ENCODE measurements at places on chromosomes 12 and 14.

- no peak for DNase-seq
These were observed 36.5 kb downstream of the HIGD1C start for GRCh38 chr12:50988871-50989270.

GRCh38 chr12:66647034-66647691 lies 31.7 kb downstream of the GRIP1 start:
- DNase-seq = no peak

DNA sequence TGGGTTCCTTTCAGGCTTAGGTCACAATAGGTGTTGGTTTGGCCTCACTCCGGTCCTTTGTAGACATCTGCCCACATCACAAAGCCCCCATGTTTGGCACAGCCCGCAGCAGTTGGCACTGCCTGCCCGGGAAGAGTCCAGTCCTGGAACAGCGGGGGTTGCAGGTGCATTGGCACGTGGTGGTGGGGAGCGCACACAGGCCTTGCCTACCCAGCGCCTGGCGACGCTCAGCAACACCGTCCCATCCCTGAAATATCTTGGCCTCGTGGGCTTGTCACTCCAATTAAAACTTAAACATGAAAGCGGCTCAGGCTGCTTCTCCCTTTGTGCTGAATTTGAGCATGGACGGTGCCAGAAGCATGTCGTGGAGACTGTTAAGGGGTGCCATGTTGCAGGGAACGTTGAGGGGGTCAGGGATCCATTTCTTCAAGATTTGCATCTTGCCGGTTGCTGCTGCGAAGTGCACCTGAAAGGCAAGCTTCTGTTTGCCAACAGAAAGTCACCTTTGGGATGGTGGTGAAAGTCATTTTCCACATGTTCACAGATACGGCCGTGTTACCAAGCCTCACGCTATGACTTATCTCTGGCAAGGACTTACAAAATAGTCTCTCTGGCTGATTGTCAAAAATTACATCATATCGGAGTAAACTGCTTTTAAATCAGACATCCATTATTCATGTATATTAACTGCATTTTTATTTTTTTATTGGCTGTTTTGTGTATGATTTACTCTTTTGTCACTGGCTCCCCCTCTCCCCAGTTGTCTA lies 91.5 kb downstream of the FBXW8 start:
- DNase-seq = no peak

GRCh38 chr12:78275886-78276285 lies 445.2 kb downstream of the NAV3 start:
- DNase-seq = no peak

GRCh38 chr14:68730811-68731425 lies 61.9 kb downstream of the ZFP36L1 start:
- no peak for DNase-seq

DNA sequence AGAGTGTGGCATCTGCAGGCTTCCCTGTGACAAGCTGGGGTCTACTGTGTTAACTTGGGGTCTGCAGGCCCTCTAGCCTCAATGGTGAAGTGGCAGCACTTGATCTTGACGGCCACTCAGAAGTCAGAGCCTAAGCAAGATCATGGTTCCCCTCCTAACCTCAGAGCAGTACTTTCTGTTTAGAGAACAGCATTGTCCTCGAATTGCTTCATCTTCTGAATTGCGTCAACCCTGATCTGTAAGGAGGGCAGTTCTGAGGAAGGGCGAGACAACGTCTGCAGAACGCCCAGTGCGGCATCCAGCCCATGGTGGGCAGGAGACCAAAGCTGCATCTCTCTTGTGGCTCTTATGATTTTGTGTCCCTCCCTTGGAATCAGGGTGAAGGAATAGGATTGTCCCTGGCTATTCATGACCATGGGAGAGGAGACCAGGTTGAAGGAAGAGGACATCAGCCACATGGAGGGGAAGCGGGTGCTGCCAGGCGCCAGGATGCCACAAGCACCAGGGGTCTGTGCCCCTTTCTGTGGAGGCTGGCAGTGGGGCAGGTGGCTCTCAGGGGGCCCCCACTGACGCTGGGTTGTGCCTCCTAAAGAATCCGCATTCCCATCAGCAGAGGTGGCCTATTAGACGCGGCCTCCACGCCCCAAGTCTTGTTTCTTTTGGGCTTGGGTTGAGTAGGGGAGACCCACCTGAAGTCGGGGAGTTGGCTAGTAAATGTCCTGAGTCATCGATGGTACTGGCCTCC lies 2.2 kb downstream of the SERPINA9 start:
- DNase-seq = no peak

GRCh38 chr12:117809509-117809908 lies 159.3 kb downstream of the KSR2 start:
- DNase-seq = no peak

GRCh38 chr14:77313371-77313770 lies 7.3 kb downstream of the POMT2 start:
- DNase-seq = no peak

DNA sequence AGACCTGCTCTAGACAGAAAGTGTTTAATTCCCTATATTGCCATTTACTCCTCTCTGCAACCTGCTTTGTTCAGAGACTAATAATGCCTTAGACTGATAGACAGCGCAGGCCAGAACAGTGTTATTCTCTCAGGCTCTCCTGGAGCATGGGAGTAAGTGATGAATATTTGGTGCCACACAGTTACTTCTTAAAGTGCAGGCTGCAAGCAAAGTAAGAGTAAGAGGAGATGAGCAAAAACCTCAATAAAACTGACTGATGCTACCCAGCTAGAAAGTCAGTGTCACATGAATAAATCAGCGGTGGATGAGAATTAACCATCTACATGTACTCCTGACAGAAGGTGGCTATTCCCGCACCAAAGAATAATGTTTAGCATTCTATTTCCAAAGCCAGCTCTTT lies 9.9 kb downstream of the TRIM9 start:
- DNase-seq = no peak

DNA sequence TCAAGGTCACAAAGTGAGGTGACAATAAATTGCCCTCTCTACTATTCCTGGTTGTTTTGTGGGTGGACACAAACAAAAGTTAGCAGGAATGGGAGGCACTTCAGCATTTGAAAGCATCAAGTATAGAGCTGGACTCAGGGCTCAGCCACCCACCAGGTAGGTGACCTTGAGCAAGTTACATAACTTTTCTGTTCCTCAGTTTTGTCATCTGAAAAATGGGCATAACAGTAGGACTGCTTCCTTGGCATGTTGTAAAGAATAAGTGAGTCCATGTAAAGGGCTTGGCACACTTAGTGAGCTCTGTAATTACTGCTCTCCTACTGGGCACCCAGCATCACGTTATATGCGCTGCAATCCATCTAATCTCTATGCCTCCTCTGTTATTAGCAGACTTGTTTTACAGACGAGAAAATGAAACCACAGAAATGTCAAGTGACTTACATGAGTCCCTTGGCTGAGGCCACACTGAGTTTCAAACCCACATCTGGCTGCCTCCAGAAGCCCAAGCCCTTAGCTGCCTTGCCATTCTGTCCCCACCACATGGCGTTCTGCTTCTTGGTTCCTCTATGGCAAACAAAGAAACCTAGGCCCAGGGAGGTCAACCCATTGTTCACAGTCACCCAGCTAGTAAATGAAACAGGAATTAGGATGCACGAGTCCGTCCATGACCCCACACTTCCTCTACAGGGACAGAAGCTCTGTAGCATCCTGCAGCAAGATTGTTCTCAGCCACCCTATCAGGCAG lies 63.2 kb upstream of the SLC24A4 start:
- DNase-seq = no peak

DNA sequence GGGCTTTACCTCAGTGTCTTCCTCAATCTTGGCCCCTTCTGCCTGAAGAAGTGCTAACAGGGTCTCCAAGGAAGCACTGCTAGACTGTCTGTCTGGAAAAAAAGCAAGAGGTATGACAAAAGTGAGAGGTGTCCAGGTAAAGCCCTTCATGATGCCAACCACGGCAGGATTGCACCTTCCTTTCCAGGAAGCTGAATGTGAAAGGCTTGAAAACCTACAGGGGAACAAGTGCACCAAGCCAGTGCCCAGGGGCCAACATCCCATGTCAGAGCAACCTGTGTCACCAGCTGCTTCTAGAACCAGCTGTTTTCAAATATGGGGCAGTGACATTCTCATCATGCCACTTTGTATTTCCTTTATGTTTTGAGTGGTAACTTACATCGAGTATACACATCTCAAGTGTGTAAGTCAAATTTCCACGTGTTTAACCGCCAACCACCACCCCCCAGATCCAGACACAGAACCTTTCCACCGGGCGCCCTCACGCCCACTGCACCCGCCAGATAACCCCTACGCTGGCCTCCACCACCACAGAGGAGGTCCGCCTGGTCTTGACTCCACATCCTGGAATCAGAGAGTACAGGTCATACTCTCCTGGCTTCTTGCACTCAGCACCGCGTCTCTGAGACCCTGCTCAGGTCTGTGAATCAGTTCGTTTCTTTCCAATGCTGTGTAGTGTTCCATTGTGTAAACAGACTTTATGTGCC lies 27.3 kb downstream of the VPS37B start:
- DNase-seq = no peak

DNA sequence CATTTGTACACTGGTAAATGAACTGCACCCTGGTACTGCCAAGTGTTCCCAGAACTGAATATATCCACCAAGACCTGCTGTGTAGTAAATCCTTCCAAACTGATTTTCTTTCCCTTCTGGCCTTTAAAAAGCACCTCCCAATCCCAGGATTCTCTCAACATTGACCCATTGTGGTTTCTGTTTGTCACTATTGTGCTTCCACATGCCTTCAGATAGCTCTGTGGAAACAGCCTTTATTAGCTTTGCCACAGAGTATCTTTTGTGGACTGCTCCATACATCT lies 949 bp upstream of the KIF21A start:
- no peak for DNase-seq

DNA sequence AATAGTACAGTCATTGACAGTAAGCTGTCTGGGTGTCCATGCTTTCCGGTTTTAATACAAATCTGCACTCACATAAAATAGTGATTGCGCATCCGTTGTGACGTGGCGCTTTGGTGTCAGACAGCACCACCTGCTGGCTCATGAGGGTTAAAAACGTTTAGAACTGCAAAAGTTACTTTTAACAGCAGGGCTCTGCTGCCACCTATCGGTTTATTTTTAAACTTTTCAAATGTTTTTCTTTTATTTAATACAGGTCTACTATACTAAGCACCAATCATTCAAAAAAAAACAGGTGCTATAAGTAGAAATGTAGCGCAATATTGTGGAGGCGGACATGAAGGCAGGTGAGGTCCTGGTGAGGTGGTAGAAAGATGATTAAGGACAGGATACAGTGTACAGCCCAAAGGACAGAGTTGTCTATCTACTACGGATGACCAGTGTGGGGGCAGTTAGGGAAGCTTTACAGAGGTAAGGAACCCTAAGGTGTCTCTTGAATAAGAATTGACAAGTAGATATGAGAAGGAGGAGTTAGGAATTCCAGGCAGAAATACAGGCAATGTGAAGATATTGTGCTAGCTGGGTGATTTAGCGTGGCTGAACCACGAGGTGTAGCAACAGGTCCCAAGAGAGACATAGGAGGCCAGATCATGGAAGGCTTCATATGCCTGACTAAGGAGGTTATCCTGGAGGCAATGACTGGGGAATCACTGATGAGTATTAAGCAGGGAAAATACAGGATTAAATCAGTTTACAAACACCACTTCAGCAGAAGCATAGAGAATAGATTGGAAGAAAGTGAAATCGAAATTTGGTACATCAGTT lies 91.5 kb upstream of the PRB2 start:
- DNase-seq = peak; percentile 75

GRCh38 chr12:4278329-4279197 lies 5.0 kb downstream of the CCND2 start:
- no peak for DNase-seq
